ENCODE measurements at places on chromosomes 16 and 17.

DNA sequence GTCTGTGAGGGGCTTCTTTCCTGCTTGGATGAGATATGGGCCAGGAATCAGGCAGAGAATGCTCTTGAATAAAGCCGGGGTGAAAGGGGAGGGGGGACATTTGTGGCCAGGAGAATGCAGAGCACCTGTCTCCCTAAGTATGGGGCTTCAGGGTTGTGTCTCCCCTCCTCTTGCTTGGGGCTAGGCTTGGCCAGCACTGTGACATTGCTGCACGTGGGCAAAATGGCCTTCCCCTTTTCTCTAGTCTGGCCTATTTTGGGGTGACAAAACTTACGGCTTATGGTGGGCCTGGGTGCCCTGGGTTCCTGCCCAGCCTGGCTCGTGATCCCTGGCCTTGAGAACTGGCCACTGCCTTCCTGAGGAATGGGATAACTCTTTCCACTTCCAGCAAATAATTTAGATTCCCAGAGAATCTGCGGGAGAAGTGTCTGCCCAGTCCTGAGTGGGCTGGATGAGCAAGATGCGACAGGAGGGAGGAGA is 5.6 kb downstream of the NFE2L1 start:
- DNase-seq = no peak

DNA sequence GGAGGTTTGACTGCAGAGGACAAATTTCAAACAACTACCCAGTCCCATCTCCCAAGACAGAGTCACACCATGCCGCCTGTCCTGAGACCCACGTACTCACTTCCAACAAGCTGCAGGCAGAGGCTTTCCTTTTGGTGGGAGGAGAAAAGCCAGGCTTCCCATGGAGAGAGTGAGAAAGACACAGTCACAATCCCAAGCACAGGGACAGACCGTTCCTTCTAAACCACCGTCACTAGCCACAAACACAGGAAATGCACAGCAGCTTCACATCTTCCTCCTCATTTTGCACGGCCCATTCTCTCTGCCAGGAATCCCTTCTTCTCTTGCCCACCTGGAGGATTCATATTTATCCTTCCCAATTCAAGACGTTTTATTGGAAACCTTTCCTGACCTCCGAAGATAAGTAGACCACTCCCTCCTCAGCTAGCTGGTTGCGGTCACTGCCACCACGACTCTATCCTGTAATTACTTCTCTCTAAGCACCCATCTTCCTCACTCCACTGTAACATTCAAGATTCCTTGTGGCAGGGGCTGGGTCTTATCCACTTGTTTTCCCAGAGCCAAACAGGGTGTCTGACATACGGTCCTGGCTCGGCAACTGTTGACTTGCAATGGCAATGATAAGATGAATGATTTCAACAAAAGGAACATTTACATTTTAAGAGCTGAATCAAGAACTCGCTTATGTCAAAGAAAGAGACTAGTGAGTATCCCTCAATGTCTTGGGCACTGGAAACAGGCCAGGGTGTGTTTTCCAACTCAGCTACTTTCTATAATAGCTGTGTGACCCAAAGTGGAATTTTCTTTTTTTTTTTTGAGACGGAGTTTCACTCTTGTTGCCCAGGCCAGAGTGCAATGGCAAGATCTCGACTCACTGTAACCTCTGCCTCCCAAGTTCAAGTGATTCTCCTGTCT is 87.6 kb downstream of the XYLT1 start:
- DNase-seq = no peak

GRCh38 chr17:48062273-48062672 is 14.1 kb downstream of the NFE2L1 start:
- DNase-seq = no peak

DNA sequence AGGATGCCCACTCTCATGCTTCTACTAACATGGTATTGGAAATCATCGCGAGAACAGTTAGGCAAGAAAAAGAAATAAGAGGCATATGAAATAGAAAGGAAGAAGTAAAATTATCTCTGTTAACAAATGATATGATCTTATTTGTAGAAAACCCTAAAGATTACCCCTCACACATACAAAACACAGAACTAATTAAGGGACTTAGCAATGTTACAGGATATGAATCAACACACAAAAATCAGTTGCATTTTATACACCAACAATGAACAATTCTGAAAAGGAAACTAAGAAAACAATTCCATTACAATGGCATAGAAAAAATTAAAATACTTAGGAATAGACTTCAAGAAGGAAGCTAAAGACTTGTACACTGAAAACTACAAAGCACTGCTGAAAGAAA is 2.7 kb upstream of the CAPNS2 start:
- no peak for DNase-seq

DNA sequence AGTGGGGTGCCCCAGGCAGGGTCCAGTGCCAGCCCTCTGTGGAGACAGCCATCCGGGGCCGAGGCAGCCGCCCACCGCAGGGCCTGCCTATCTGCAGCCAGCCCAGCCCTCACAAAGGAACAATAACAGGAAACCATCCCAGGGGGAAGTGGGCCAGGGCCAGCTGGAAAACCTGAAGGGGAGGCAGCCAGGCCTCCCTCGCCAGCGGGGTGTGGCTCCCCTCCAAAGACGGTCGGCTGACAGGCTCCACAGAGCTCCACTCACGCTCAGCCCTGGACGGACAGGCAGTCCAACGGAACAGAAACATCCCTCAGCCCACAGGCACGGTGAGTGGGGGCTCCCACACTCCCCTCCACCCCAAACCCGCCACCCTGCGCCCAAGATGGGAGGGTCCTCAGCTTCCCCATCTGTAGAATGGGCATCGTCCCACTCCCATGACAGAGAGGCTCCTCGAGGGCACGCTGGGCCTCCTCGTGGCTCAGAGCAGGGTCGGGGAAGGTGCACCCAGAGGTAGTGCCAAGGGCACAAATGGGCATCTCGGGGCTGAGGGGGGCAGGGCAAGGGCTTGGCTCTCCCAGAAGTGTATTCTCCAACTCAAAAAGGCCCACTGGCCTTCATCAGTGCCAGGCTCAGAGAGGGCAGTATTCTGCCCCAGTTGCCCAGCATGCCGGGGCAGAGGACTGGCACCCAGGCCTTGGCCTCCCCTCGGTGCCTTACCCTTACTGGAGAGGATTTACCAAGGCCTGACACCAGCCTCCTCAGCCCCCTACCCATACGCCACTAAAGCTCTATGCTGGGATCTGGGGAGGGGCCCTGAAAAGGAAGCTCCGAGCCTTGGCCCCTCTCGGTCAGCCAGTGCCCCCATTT is at the start of gene CDH5:
TSS of gene CDH5 (plus strand) at position 259 of the 867 bp plus-strand sequence. CDS start 12,647 bp downstream, outside the sequence.
- no peak for DNase-seq

GRCh38 chr17:42563543-42563942 is 1.6 kb downstream of the COASY start:
- no peak for DNase-seq

- DNase-seq = no peak
Observed at GRCh38 chr16:2787961-2788360, 601 bp upstream of the PRSS33 start.

GRCh38 chr16:23607726-23608125 is 11.6 kb upstream of the NDUFAB1 start:
- DNase-seq = no peak

DNA sequence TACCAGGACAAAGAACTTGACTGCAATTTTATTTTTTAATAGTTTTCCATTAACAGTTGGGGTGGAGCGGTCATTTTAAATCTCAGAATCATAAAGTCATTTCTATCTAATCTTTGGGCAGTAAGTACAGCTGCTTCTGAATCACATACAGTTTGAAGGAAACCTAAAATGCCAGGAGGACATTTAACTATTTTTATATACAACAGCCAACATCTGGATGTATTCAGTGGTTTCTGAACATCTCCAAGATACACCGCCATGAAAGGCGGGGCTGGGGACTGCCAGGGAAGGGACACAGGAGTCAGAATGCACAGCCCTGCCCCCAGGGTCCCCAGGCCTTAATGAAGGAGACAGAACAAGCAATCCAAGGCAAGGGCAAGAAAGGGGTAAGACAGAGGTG is 392.3 kb downstream of the SLC39A11 start:
- no peak for DNase-seq

DNA sequence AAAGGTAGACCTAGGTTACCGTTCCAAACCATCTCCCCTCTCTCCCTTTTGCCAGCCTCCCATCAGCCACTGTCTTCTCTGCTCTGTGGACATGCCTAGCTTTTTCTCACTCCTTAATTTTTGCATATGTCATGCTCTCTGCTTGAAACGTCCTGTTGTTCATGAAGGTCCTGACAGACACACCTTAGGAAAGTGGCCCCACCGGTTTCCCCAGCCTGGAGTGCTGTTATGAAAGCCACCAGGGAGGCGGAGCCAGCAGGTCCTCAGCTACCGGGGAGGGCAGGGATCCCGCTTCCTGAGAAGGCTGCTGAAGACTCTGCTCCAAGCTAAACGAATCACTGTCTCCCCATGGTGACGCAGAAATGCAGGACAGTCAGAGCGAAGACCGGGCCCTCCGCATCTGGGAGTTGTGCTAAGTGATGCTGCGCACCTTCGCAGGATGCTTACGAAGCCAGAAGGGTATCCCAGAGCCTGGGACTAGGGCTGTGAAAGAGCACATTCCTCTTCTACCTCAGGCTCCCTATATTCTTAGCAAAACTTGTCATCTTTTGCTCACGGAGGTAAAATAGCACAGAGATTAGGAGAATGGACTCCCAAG is 2.3 kb upstream of the SLC16A11 start:
- DNase-seq = peak; percentile 71

DNA sequence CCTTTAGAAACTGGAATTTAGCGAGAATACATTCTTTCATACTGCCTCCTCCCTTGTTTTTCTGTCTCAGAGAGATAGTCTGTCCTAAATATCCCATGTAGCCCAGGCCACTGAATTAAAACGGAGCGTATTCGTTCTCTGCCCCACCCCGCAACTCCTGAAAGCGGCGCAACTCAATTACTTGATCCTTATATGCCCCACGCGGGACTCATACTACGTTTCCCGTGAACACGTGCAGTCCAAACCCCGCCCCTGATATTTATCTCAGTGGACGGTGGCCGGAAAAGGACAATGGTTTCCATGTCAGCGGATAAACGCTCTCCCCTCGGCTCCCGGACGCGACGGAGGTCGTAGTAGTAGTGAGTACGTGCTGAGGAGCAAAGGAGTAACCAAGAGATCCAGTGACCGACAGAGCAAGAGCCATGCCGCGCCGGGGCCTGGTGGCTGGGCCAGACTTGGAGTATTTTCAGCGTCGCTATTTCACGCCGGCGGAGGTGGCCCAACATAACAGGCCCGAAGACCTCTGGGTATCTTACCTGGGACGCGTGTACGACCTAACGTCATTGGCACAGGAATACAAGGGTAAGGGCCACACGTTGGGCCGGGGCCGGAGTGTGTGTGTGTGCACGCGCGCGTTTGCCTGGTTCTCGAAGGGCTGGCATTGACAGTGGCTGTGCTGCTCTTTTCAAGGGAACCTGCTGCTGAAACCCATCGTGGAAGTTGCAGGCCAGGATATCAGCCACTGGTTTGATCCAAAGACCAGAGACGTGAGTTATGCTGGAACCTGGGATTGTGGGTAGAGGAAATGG is at the start of gene CYB5D1:
TSS of gene CYB5D1 (plus strand) at position 291 of the 809 bp plus-strand sequence. CDS start at position 423, 132 bp downstream.
- DNase-seq = peak; percentile 94

DNA sequence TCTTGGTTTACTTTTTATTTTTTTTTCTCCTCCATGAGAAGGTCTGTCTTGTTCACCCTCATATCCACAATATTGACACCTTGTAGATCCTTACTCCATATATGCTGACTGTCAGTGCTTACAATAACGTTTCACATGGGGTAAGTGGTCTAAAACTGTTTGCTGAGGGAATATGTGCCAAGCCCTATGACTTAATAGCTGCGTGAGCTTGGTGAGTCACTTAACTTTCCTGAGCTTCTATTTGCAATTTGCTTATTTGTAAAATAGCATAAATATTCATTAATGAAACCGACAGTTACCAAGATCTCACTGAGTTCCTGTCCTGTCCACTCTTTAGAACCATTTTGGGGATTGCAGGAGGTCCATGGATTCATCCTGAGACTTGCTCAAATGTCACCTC is 190.7 kb downstream of the CCT6B start:
- DNase-seq = no peak

DNA sequence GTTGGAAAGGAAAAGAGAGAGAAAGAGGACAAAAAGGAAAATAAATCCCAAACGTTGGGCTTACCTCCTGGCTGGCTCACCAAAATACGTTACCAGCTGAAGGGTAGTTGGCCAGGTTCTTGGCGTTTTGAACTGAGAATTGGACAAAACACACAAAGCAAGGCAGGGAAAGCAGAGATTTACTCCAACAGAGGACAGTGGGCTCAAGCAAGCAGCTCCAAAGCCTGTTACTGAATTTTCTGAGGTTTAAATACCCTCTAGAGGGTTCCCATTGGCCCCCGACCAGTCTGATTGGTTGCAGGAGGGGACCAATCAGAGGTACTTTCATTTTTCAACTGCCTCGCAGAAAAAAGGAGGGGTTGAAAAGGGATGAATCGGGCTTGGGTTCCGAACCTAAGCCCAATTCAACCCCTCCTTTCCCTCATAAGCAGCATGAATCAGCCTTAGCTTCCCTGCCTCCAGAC is 55.6 kb upstream of the ALOX12 start:
- DNase-seq = no peak

GRCh38 chr17:82091264-82092066 is 6.6 kb downstream of the FASN start:
- no peak for DNase-seq

GRCh38 chr17:78544881-78545755 is 32.1 kb downstream of the DNAH17 start:
- no peak for DNase-seq

Data from HCT116 (cell line).